Activated T-helper 1 cell treated with anti-CD3 and anti-CD28 coated beads, Interleukin-2, amount 50 U/mL, for 16 hours (primary cell): ENCODE measurements at places on chromosomes 16 and 17.

GRCh38 chr16:58628845-58629732 is 537 bp downstream of the CNOT1 start:
- peak; percentile 32 for DNase-seq

GRCh38 chr16:5175266-5175665 is 77.7 kb upstream of the EEF2KMT start:
- DNase-seq, result no peak

DNA sequence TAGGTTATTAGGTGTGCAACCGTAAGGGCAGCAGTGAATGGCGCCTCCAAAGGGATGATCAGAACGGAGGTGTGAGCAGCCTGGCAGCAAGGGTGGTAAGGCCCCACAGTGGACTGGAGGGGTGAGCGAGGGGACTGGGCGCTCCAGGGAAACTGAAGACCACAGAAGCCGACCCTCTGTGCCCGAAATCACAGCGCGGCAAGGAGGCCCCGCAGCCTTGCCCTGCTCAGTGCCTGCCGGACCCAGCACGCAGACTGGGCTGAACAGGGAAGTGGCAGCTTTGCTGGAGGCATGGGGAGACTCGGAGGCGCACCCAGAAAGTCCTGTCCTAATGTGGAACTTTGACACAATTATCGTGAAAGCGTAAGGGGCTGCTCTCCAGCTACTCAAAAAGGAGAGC is 38.4 kb downstream of the KLHDC4 start:
- DNase-seq, result no peak

- no peak for DNase-seq
Measured at GRCh38 chr16:24203675-24204074, 52.5 kb upstream of the CACNG3 start.

GRCh38 chr16:26197707-26198106 is 505.9 kb downstream of the HS3ST4 start:
- no peak for DNase-seq

DNA sequence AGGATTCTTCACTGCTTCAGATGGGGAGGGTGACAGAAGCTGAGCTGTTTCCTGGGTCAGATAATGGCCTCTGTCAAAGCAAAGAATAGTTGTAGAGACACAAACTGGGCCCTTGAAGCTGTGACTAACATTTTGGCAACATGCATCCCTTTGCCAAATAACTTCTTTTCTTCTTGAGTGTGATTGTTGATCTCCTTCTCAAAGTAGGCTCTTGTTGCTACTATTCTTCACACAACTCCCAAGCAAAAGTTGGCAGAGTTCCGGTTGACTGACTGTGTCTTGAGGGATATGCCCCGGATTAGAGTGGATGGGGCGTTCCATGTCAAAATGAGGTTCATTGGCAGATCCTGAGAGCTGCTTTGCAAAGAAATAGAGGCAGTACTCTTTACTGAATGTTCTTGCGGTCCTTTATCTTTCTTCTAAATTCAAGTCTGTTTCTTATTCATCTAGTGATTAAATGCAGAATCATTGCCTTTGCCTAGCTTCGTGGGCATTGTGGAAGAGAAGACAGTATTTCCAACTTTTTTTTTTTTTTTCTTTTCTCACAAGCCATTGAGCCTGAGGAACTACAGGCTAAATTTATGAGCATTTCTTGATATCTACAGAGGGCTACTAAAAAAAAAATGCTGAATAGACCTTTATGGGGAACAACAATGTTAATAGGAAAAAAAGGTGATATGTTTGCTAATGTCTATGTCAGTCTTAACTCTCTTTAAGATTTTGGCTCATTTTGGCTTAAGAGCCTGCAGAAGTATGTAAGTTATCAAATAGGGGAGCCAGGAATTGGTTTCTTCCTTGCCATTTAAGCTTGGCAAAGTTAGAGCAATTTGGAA is 5.8 kb downstream of the WIPF2 start:
- no peak for DNase-seq

- DNase-seq, result no peak
Measured at GRCh38 chr17:503449-503700, 150.8 kb upstream of the RPH3AL start.

DNA sequence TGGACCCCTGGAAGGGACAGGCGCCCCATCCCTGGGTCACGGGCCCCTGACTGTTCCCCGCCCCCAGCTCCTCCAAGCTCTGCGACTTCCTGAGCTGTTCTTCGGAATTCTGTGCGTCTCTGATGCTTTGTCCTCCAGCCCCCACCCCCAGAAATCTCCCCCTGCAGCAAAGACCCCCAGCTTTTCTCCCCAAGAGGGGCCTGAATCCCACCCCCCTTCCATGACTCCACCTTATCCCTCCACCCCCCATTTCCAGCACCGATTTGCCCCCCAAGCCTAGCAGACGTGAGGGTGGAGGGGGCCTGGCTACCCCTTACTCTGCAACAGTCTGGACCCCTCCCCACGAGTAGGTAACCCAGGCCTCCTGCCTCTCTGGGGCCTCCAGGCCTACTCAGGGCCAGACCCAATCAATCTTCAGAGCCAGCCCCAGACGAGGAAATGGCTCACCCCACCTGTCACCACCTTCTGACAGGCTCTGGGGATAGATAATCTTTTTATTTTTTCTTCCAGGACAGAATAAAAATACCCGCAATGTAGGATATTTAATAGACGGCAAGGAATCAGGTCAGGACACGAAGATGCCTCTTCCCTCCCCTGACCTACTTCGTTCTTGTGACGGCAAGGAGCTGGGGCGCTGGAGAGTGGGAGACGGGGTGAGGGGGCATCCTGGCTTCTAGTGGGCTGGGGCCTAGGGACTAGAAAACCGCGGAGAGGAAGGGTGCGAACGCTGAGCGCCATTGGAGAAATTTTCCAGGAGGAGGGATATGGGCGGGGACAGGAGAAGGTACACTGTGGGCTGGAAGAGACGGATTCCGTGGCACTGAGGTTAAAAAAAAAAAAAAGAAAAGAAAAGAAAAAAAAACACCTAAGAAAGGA is 744 bp upstream of the PLXDC1 start:
- DNase-seq, result no peak

DNA sequence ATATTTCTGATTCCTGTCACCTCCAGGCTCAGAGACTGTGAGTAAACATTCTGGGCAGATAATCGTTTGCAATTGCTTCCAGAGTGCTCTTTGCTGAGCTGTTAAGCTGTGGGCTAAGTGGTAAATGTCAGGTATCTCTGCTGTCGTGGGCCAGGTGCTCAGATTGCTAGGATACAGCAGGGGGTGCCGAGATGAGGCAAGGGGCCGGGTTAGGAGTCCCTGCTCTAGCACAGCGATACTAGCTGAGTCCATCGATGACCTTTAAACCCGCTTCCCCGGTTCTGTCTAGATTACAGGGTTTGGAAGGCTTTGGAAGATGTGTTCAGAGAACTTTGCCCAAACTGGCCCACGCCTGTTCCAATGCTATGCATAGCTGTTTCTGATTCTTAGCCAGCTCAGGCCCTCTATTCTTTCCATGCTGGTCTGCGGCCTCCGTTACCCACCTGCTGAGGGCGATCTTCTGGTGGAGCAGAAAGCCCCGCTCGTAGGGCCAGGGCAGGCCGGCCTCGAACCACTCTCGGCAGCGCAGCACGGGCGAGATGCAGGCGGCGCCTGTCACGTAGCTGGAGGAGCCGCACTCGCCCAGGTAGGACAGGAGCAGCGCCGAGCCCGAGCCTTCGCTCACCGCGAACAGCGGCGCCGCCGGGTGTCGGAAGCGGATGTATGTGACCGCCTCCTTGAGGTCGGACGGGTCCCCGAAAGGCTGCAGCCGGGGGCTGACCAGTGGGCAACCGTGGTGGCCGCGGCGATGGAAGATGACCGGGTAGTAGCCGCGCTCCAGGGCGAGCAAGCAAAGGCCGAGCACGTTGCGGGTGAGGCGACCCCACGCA is 979 bp downstream of the ABHD15 start:
- peak; percentile 36 for DNase-seq

DNA sequence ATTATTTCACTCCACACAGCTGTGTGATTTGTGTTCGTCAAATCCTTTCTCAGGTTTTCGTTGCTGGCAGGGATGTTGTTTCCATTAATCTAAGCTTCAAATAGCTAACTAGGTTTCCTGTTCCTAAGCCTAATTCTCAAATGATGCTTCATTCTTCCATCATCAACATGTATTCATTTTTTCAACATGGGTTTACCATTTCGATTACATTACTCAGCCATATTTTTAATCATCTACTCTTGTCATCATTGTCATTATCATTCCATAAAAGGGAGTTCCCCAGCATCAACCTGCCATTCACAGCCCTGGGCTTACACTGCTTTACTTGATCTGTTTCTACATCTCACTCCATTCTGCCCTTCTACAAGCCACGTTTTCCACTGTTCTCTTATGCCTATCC is 33.3 kb upstream of the ANKFN1 start:
- DNase-seq, result no peak

DNA sequence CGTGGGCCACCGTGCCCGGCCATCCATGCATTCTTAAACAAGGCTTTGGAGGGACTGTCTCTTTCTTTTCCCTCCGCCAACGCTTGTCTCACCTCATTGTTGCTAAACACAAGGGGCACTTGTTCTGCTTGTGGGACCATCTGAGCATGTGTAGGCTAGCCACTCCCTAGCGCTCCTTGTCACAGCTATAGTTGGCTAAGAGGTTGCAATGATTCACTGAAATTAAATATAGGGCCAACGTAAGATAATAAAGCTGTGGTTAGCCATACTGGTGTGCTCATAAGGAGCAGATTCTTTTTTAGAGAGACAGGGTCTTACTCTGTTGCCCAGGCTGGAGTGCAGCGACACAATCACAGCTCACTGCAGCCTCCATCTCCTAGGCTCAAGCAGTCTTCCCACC is 41.2 kb downstream of the KIAA0513 start:
- DNase-seq, result no peak

GRCh38 chr16:56662357-56663354 is 4.9 kb downstream of the MT1F start:
- no peak for DNase-seq

DNA sequence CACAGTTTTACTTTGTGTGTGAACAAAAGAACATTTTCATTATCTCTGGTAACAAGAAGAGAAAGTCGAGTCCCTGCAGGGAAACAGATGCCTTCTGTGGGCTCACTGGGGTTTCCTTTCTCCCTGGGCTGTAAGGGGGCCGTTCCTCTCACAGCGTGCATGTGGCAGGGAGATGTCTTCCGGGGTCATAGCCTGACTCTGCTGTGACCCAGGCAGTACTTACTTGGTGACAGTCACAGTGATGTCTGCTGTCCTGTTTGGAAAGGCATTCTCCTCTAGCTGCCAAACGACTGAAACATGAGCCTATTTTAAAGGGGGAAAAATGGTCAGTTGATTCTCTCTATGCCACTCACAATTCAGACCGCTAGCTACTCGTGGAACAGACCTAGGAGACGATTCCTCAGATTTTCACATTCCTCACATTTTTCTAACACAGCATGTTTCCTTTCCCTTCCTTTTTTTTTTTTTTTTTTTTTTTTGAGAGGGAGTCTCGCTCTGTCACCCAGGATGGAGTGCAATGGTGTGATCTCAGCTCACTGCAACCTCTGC is 7.3 kb downstream of the HASPIN start:
- no peak for DNase-seq

GRCh38 chr16:23931199-23931598 is 95.4 kb downstream of the PRKCB start:
- no peak for DNase-seq
